ENCODE measurements at places on chromosomes 5 and 9.

DNA sequence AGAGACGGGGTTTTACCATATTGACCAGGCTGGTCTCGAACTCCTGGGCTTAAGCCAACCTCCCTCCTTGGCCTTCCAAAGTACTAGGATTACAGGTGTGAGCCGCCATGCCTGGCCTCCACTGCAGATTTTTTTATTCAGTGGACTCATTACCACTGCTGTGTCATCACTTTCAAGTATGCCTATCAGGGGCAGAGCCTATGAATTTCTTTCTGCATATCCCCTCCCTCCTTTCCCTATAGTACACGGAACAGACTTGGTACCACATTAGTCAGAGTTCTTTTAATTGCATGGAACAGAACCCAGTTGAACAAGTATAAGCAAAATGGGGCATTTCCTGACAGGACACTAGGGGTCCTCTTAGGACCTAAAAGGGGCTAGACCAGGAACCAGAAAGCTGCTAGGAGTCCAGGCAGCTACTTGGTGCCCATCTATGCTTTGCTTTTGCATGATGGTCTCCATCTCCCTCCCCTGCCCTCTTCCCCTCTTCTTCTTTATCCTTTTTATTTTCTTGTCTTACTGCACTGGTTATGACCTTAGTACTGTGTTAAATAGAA, 5.8 kb downstream of the BSPRY start:
- no peak for DNase-seq

- DNase-seq, result peak; percentile 19
Measured at GRCh38 chr9:7976167-7976755, 176.7 kb upstream of the DMAC1 start.

DNA sequence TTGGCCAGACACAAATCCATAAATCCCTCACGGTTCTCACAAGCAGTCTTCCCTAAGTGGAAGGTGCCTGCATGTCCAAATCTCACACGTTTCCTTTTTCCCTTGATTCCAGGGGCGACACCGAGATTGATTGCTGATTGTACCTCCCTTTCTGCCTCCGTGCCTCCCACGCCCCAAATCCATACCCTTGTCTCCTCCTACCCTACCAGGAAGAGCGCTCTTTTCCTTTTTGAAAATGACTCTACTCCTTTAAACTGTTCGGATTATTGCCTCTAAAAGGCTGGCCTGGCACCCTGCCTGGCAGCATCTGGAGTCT, 4.5 kb downstream of the STC2 start:
- no peak for DNase-seq

DNA sequence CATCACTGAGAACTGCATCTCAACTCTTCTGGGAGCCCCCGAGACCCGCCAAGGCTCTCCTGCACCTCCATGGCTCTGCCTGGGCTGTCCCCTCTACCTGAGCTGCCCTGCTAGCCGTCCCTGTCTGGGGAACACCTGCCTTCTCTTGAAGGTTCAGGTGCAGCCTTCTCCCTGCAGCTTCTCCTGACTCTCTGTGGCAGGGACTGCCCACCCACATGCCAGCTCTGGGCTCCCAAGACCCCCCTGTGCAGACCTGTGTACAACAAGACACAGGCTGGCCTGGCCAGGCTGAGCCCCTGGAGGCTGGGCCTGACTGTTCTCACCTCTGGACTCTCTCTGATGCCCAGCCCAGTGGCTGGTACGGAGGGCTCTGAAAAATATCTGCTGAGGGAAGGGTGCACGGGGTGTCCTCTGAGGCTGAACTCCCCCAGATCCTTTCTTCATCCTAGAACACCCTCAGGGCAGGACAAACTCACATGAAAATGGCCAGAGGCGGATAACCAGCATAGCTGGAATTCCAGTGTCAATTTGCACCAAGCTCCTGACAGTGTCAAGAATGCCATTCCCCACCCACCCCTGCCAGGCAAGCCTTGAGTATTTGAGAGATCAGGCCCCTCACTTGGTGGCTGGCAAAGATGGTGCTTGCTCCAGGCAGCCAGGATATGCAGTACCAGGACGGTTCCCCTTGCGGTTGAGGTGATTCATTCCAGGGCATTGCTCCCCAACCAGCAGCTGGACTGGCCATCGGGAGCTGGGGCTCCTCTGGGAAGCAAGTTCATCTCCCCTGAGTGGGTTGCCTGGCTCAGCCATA, 40.9 kb upstream of the SLC25A51 start:
- no peak for DNase-seq

DNA sequence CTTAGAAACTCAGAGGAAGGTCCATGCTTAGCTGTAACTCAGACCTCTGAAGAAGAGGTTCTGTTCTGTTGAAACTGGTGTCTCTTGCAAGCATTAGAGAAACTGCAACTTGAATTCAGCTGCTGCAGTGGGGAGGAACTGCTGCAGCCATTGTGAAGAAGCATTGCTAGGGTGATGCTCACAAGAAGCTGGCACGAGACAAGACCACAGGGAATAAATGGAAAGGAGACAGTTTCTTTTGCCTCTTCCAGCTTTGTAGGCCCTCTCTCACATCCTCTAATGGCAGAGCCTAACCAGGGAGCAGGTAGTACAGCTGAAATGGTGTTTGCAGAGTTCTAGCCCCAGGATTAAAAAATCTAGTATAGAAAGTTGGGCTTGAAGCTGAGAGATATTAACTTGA, 148.0 kb upstream of the DMAC1 start:
- no peak for DNase-seq

- DNase-seq, result no peak
Measured at GRCh38 chr9:35844628-35845270, 15.7 kb downstream of the TMEM8B start.

DNA sequence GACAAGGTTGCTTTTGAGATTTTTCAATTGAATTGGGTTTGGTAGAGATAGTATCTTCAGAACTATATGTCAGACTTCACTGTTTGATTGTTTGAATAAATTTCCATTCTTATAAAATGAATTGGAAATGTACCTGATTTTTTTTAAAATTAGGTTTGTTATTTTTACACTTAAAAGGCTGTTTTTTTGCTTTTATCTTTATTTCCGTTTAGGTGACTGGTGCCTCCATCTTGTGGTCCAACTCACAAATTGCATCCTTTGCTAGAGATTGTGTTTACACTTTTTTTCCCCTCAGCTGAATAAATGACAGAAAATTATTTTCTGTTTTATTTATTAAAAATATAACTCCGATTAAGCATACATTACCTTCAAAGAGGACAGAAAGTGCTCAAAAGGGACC, 15.6 kb downstream of the NDUFAF2 start:
- DNase-seq, result no peak

DNA sequence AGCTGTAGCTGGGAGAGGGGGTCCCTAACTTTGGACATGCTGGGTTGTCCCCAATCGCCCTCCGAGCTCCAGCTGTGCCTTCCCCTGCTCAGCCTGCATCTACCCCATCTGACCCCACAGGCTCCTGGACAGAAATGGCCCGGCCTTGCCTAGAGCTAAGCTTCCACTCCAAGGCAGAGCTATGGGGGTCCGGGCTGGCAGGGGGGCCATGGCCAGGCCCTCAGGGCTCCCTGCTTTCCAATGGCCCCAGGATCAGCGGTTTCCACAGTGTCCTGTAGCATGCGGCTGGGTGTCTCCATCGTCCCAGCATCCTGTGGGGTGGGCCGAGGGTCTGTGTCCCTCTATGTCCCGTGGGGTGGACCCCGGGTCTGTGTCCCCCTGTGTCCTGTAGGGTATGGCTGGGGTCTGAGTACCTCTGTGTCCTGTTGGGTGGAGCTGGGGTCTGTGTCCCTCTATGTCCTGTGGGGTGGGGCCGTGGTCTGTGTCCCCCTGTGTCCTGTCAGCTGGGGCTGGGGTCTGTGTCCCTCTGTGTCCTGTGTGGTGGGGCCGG, 130.6 kb downstream of the RXRA start:
- DNase-seq, result no peak

DNA sequence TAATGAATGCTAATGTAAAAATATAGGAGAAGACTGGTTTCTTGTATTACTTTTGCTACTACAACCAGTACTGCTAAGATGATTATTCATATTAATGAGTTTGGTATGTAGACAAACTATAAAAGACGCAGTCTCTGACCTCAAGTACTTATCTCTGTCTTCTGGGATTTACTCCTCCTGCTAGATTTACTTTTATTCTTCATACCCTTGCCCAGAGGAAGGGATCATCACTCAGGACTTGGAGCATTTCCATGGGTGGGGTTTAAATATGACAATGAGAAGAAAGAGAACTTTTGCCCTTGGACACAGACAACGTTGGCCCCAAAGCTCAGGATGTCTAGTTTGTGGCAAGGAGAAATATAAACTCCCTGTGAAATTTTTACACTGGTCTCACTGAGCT, 126.1 kb downstream of the BNC2 start:
- no peak for DNase-seq

DNA sequence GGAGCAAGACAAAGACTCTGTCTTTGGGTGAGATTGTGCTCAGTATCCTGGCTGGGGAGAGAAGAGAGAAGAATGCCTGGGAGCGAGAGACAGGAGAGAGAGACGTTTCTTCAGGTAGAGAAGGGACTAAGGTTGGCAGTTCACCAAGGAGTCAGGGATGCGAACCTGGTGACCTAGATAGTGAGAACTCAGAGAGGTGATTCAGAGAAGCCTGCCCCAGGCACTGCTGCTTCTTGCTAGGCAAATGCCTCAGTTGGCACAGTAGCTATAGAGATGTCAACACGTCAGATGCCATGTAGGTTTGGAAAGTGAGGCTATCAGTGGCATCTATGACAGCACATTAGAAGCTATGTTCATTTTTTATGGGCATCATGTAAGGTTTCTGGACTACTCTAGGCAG, 231.6 kb upstream of the VLDLR start:
- no peak for DNase-seq

All from activated T-helper 1 cell treated with Interleukin-2 at 50 U/mL for 16 hours (primary cell).